ENCODE measurements at places on chromosomes 2 and 18.

- no peak for DNase-seq
Measured at GRCh38 chr2:109463891-109464290, 149.9 kb downstream of the SEPTIN10 start.

DNA sequence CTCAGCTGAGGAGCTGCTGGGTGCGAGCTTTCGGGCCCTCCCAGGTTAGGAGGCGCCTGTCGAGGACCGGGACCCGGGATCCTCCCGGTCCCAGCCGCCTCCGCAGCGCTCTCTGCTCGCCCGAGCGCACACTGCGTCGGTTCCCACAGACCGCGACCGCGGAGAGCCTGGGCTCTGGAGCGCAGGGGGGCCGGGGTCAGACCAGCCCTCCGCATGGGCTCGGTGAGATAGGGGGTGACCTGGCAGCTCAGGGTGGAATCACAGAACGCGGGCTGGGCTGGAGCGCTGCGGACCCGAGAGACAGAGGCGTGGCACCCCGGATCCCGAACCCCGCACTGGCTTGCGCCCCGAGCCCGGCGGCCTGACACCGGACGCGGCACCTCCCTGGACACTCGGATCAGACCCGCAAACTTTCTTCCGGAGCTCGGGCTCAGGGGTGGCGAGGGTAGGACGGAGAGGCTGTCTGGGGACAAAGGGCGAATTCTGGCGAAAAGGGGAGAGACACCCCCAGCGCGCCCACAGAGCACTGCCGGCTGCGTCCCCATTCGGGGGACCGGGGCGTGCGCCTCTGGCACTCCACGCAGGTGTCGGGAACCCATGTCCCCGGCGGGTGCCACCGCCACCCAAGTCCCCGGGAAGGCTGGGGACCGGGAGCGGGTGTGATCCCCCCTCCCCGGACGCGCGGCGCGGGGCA, 612 bp downstream of the DIPK1C start:
- DNase-seq = no peak

DNA sequence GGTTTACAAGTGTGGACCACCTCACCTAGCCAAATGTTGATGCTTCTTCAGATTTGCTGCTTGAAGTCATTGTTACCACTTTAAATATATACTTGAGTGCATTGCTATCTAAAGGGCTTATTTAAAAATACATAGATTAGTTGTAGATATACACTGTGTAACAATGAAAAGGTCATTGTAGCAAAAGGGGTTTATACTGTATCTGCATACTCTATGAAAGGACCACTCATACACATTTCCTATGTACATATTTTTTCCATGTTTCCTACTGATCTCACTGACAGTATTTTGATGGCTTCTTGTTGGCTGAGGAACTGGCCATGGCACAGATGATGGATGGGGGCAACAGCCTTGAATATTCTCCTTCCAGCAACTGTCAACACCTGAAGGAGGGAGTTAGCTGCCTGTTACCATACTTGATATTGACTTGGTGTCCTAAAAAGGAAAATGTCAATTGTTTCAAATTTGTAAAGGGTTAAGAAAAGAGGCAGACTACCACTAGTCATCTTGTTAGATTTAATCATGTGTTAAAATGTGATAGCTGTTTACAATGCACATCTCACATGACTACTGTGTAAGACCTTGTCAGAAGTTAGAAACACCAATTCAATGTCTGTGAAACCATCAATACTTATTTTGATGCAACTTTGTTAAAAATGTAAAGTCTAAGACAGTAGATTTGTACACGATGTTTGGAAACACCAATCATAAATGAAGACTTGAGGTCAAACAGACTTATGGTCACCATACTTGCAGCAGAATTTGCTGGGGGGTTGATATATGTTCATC, 33.5 kb downstream of the RAB10 start:
- no peak for DNase-seq

- DNase-seq = no peak
Measured at GRCh38 chr2:102422910-102423309, at the start of gene IL18RAP. TSS of gene IL18RAP (plus strand) at chr2:102423160. CDS start at chr2:102423278, 118 bp downstream.

- peak; percentile 64 for DNase-seq
Measured at GRCh38 chr18:55152801-55153200, 193.5 kb upstream of the CCDC68 start.

DNA sequence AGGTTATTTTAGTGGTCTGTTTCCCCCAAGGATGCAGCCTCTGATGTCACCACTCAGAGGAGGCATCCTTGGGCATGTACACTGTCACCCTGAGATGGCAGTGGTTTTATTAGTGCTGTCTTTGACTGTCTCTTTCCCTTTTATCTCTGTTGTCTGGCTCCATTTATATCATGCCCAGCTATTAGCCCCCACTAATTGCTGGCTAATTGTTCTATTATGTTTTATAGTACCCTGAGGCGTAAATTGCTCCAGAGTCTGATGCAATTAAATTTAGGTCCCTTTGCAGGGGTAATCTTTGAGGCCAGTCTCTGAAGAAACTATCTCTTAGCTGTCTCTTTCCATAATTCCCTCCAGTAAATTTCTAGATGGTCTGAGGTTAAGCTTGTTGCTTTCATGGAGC, 301.0 kb upstream of the KLHL29 start:
- DNase-seq = no peak

DNA sequence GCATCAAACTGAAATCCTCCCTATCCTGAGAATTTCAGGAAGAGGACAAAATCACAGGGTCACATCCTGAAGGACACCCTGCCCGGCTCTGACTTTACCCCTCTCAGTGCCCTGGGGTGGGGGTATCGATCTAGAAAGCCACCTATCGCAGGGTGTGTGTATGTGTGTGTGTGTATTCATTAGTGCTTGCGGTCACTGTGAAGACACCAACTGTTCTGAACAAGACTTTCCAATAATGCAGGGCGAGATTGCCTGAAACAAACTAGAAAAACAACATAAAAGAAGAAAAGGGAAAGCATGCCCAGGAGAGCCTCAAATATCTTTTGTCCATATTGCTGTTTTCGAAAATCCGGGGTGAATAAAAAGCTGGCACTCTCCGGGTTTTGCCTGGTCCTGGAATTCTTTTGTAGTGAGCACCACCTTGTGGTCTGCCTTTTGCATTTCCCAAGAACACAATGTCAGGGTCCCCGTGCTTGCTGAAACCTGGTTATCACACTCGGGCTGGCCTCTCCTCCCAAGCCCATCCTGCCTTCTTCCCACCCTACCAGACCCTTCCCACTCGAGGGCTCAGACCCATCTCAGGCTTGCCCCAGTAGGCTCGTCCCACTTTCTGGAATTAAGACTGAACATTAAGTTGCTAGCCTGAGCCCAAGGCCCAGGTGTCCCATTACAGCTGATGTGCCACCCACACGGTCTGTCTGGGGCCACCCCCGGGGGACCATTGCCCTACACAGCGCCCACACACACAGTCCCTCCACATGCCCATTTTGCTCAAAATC, 25.0 kb upstream of the COPS8 start:
- DNase-seq = peak; percentile 64

GRCh38 chr18:11909591-11910026, 1.5 kb upstream of the MPPE1 start:
- peak; percentile 54 for DNase-seq

GRCh38 chr2:208529796-208530195, 123.2 kb downstream of the PTH2R start:
- DNase-seq = no peak

- no peak for DNase-seq
Measured at GRCh38 chr2:40304340-40304739, 147.6 kb downstream of the SLC8A1 start.

DNA sequence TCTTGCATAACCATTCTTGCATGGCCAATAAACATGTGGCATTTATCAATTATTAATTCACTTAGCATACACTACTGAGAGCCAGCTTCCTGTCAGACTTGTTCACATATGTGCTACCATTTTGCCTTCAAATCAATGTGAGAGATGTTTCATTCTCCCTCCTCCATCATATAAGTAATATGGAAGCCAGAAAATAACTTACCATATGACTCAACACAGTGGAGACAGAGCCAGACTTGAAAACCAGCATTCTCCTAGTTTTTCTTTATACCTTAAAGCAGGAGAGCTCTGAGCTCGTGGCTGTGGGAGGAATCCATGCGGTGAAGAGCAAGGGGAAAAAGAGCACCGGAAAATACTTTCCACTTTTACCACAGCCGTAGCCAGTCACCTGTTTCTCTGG, 215.0 kb upstream of the LRATD1 start:
- DNase-seq = no peak

GRCh38 chr2:86671337-86671981, 47.8 kb upstream of the RNF103 start:
- DNase-seq = peak; percentile 93

DNA sequence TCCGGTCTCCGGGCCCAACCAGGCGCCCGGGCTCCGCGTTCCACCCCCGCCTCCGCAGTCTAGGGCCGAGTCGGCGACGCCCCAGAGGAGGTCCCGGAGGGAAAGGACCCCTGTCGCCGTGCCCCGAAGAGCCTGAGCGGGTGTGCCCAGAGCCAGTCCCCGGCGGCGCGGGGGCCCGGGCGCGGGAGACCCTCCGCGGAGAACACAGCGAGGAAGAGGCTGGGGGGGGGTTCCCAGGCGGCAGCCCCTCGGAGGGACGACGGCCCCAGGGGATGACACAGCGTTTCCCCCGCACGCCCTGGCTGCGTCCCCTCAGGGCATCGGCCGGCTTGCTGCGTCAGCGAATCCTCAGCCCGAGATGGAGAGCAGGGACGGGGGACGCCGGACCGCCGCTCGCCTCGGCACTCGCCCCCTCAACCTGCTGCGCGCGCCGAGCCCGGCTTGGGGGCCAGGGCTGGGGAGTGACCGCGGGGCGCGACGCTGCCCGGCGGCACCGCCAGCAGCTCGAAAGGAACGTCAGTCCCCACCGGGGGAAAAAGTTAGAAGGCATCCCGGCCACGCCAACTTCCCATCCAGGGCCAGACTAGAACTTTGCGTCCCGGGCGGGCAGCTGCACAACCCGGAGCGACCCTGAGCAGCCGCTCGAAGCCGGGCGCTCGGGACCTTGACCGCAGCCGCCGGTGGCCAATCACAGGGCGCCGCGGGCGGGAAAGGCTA, 711 bp downstream of the SFXN5 start:
- no peak for DNase-seq

GRCh38 chr2:178109813-178110212, 2.4 kb upstream of the RBM45 start:
- DNase-seq = peak; percentile 51

Data from amniotic epithelial cell (primary cell).